ENCODE measurements at places on chromosomes 11 and 22. TPM values are rescaled to one million over a fixed set of nuclear protein-coding genes. Genes with fewer than 3 reads are reported as not detected.

GRCh38 chr11:1473011-1473628, 13.5 kb downstream of the MOB2 start:
- H3K36me3 ChIP-seq: peaks cover 17% of the 10 kb centered on the region
- H3K4me1 ChIP-seq: no peaks in the 10 kb centered on the region
- H3K27ac ChIP-seq: no peak overlapping the region
- DNase-seq: no peak
- H3K4me3 ChIP-seq: no peak overlapping the region

- no peak for DNase-seq
- no peaks in the 10 kb centered on the region for H3K27me3 ChIP-seq
- H3K4me1 ChIP-seq: peaks cover under 1% of the 10 kb centered on the region
- H3K36me3 ChIP-seq: peaks cover 29% of the 10 kb centered on the region
- no peak overlapping the region for H3K27ac ChIP-seq
- H3K4me3 ChIP-seq: no peak overlapping the region
Measured at GRCh38 chr22:46699091-46699490, 39.0 kb downstream of the CERK start.

DNA sequence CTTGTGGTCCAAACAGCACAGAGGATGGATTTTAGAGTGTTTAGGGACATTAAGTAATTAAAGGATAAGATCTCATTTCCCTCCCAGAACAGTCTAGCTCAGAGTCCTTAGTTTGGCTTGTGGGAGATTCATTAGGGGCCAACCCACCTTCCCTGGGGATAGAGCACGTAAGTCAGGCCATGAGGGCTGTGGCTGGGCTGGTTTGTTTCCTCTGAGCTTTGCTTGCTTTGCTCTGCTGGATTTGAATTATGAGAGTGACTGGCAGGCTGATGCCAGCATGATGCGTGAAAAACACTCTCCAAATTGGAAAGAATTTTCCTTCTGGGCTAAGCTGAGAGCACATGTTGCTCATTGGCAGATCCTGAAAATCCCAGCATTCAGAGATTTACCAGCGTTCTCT, 84.7 kb upstream of the HEPHL1 start:
- H3K4me3 ChIP-seq: no peak overlapping the region
- H3K27ac ChIP-seq: no peak overlapping the region
- H3K4me1 ChIP-seq: peaks cover 6% of the 10 kb centered on the region
- DNase-seq: no peak
- peaks cover 9% of the 10 kb centered on the region for H3K27me3 ChIP-seq

- H3K4me1 ChIP-seq: no peaks in the 10 kb centered on the region
- H3K27ac ChIP-seq: no peak overlapping the region
- no peak for DNase-seq
- no peak overlapping the region for H3K4me3 ChIP-seq
- H3K36me3 ChIP-seq: peaks cover 1% of the 10 kb centered on the region
Measured at GRCh38 chr11:15958910-15959309, 397.4 kb downstream of the SOX6 start.

Gene FHIP1B
- 63.0 TPM for total RNA-seq
